Ovary (tissue), 10 donors: ENCODE measurements at places on chromosomes 6 and 20.

- no peak for DNase-seq
These were observed 10.5 kb upstream of the HSF2 start for GRCh38 chr6:122388945-122389344.

DNA sequence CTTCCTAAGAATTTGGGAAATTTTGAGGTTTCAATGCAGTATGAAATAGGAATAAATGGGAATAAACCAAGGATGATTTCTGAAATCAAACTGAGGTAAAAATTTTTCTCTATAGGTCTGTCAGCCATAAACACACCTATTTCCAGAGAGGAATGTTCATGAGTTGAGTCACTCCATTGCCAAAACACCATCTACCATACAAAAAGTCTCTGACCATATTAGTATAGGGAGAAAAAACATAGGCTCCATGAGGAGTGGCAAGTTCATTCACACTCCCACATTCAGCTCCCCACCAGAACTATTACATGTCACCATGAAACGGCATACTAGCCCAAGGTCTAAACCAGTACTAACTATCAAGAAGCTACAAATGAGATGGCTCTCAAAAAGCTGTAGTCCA, 9.6 kb downstream of the ZNF318 start:
- no peak for DNase-seq

GRCh38 chr6:149275621-149276020, 41.9 kb upstream of the TAB2 start:
- DNase-seq, result no peak

- no peak for DNase-seq
These were observed 19.7 kb upstream of the GTSF1L start for GRCh38 chr20:43746344-43747137.

DNA sequence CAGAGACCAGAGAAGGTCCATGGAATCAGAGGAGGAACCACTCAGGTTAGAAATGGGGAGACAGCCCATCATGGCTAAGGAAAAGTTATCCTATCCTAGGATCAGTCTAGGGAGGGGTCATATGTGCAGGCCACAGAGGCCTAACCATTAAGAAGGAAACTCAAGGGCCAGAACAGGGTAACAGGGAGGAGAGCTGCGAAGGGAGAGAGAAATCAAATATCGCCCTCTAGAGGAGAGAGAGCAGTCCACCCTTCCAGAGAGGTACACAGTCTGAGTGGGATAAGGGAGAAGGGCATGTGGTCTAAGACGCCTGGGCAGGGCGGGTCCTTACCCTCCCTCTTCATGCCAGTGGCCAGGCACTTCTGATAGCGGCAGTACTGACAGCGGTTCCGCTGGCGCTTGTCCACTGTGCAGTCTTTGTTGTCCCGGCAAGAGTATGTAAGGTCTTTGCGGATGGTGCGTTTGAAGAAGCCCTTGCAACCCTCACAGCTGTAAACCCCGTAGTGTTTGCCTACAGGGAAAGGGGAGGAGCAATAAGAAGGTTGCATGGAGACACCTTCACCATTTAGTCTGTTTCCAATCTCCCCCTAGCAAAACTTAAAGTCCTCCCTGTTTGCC, 2.9 kb downstream of the RXRB start:
- no peak for DNase-seq

DNA sequence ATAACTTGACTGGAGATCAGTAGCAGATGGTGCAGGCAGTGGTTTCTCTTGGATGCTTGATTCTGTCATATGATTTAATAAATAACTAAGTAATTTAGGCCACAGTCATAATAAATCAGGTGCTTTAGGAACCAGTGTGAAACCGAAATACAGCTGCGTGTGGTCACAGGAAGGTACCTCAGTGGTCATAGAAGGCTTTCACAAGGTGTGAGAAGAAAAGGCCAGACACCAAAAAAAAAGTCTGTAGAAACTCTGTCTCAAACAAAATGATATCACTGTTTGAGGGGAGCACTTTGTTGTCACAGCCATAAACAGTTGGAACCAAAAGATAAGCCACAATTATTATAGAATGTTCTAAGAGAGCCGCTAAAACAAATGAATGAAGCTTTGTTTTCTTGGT, 56.5 kb downstream of the ARMC2 start:
- DNase-seq, result no peak

- no peak for DNase-seq
These were observed 43.9 kb downstream of the PLCB1 start for GRCh38 chr20:8175741-8176675.

DNA sequence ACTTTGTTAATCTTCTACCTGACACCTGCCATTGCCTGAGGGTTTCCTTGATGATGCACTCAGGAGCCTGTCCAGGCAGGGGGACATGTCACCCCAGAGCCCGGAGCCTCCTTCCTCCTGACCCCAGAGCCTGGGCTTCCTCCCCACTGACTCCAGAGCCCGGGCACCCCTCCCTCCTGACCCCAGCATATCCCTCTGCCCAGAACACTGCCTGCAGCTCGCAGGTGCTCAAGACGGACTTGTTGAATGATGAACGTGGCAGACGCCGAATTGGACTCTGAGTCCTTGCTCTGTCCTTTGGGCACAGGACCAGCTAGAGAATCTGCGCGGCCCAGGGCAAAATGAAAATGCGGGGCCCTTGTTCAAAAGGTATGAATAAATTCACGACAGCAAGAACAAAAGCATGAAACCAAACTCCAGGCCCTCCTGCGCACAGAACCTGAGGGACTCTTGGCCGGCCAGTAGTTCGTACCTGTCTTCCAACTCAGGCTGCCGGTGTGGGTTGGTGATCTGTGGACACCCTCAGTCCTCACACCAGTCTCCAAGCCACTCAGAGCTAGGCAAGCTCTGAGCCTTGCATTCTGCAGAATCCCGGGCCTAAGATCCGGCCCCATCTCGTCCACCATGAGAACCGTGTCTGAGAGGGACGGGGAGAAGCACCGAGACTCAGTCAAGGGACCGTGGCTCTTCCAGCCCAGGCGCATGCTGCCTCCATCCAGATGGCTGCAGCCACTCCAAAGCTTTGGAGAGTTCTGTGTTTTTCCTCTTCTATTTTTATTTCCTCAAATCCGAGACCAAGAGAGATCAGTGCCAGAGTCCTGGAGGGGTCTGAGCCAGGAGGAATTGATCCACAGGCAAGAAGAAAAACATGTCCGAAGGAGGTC, 104.7 kb downstream of the BMP7 start:
- no peak for DNase-seq

GRCh38 chr6:21188505-21189223, 404.9 kb upstream of the SOX4 start:
- DNase-seq, result no peak

DNA sequence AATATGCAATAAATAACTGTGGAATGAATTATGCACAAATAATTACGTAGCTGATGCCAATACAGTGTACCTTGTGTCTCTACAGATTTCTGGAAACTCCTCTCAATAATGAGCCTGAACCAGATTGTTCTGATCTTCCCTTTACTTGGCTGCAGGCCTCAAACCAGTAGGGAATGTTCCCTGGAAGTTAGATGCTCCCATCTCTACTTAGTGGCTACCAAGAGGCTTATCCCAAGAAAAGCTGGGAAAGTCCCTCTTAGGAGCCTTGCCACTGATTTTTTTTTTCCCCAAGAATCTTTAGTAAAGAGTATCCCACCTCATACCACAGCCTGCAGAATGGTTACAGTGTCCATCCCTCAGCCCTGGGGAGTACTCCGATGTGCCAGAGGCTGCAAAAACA, 702.1 kb downstream of the RFPL4B start:
- no peak for DNase-seq

GRCh38 chr6:70552974-70553373, 13.8 kb upstream of the SDHAF4 start:
- no peak for DNase-seq

DNA sequence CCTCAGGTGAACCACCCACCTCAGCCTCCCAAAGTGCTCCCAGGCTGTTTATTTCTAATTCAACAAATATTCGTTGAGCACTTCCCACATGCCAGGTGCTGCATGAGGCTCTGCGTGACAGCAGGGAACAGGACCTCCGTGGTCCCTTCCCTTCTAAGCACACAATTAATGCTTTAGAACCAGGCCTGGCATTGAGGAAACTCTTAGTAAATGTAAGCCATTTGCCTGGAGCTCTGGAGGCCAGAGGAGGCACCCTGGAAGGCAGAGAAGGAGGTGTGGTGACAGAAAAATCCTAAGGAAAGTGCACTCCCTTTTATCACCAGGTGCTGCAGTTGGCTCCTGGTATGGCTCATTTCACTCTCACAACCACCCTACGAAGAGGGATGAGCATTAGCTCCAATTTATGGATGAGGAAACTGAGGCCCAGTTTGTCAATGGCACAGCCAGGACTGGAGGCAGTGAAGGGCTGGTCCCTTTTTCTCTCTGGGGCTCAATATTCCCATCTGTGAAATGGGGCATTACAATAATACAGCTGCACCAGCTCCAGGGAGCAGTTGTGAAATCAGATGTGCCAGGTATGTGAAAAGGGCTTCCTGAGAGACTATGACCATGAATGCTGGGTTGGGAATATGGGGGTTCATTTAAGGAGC, 8.1 kb upstream of the ID1 start:
- DNase-seq, result no peak

DNA sequence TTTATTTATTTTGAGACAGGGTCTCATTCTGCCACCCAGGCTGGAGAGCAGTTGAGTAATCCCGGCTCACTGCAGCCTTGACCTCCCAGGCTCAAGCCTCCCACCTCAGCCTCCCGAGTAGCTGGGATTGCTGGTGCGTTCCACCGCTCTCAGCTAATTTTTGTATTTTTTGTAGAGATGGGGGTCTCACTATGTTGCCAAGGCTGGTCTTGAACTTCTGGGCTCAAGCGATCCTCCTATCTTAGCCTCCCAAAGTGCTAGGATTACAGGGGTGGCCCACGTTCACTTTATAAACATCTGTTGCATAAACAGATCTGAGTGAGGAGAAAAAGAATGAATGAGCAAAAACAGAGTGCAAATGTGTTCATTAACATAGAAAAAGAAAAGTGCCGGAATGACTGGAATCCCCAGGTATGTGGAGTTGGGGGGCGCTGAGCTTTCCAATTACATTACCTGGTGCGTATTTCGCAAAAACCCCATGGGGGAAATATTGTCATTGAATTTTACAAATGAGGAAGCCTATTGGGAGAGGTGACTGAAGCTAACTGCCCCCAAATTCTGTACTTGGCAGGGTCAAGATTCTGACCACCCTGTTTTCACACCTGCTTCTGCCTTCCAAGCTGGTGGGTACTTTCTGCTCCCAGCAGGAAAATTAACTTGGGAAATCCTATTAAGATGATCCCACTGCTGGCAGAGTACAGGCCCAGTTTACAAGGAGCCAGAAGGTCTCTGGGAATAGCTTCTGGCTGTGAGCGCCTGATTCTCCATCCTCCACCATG, 207.7 kb upstream of the JARID2 start:
- no peak for DNase-seq

DNA sequence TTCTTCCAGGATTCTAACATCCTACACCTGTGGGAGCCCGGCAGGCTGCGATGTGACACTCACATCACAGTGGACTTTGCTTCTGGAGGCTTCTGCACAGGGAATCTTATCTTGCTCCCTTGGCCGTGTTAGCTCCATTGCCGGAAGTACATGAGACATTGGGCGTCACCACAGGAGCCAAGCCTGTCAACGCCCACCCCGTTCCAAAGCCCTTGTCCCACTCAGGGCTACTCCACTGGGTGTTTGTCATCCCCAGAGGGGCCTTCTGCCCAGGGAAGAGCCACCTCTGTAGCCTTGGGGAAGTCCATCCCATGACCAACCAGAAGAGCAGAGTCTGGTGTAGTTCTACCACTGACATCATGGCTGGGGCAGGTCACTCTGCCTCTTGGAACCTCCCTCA, 1.7 kb downstream of the RAB44 start:
- no peak for DNase-seq

DNA sequence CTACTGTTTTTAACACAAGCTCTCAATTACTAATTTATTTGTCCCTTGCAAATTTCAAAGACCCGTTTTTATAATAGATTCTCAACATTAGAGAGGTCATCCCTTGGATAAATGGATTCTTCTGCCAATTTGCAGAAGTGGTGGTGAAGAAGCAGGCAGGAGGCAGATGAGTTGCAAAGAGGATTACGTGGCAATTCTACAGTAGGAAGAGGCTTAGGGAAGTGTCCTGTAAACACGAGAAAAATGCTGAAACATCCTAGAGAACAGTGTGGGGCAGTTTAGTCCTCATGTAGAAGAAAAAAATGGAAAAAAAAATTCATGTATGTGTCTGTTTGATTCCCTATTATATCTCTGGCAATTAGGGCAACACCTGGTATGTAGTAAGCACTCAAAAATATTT, 87.6 kb downstream of the BMP2 start:
- no peak for DNase-seq

- DNase-seq, result no peak
These were observed 40.4 kb upstream of the POLR1H start for GRCh38 chr6:30020626-30021025.

- DNase-seq, result no peak
These were observed 2.3 kb downstream of the DTD1 start for GRCh38 chr20:18589941-18590674.

GRCh38 chr6:156980515-156980914, 203.3 kb downstream of the ARID1B start:
- DNase-seq, result no peak

DNA sequence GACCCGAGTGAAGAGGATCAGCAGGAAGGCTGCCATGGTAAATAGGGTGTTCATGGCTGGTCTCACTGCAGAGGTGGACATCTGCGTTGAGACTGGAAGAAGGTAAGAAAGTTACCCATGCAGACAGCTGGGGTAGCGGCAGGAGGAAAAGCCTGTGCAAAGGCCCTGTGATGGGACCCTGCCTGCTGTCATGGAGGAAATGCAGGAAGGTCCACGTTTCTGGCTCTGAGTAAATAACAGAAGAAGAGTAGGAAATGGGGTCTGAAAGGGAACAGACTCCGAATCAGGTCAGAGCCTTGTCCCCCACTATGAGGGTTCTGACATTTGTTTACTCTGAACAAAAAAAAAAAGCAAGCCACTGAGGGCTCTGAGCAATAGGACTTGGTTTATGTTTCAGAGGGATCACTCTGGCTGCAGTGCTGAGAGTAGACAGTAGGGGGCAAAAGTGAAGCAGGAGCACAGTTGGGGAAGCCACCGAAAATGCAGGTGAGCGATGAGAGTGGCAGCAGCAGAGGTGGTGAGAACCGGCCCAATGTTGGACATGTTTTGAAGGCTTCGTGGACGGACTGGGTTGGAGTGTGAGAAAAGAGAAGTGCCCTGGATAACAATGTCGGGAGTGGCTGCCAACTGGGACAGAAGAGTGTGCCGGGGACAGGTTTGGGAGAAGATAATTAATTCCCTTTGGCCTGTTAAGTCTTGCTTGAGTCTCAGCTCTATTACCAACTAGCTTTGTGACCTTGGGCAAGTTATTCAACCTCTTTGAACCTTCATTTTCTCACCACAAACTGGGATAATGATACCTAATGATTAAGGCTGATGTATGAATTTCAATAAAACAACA, 57.9 kb upstream of the MAP7 start:
- peak; percentile 62 for DNase-seq

DNA sequence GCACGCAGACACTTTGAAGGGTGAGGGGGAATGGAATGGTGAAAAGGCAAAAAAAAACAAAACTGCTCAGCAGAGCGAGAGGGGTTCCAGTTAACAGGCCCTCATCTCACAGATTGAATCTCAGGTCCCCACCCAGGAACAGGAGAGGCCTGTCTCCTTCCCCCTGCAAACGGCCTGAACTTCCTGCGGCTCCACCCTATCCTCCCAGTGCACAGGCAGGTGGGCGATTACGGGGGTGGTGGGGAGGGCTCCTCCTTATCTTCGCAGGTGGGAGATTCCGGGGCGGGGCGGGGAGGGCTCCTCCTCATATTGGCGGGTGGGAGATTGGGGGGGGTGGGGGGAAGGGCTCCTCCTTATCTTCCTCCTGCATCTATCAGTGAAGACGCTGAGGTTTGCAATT, 129.0 kb downstream of the SOX4 start:
- DNase-seq, result no peak

- DNase-seq, result no peak
These were observed 43.5 kb downstream of the AKIRIN2 start for GRCh38 chr6:87658516-87658915.
